ENCODE measurements at places on chromosomes 3 and 15. TPM values are rescaled to one million over a fixed set of nuclear protein-coding genes. Genes with fewer than 3 reads are reported as not detected.

GRCh38 chr3:182530316-182530715 is 263.0 kb upstream of the ATP11B start:
- no peak for DNase-seq

BCHE gene
- total RNA-seq = not detected

GRCh38 chr15:82641129-82641798 is 5.9 kb downstream of the CPEB1 start:
- DNase-seq = no peak

LSAMP gene
- not detected for total RNA-seq

GOLGA8R gene
- 40.0 TPM for total RNA-seq

SLC28A2 gene
- not detected for total RNA-seq

Data from natural killer cell (primary cell).